ENCODE measurements at places on chromosomes 5 and 9.

DNA sequence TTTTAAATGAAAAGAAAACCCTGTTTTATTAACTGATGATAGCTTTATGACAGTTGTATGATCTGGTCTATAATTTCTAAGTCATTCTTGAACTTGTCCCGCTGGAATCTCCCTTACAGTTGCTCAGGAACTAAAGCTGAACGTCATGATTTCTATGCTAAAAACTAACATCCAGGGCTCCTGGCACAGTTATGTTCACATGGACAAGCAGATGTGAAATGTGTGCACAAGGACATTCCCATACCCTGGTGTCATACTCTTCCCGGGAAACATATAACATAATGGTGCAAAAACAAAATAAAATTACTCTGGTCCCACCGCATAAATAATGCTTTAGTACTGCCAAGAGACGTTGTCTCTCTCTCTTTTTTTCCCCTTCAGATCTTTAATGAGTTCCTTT, 134.9 kb downstream of the PRDM6 start:
- DNase-seq, result no peak

DNA sequence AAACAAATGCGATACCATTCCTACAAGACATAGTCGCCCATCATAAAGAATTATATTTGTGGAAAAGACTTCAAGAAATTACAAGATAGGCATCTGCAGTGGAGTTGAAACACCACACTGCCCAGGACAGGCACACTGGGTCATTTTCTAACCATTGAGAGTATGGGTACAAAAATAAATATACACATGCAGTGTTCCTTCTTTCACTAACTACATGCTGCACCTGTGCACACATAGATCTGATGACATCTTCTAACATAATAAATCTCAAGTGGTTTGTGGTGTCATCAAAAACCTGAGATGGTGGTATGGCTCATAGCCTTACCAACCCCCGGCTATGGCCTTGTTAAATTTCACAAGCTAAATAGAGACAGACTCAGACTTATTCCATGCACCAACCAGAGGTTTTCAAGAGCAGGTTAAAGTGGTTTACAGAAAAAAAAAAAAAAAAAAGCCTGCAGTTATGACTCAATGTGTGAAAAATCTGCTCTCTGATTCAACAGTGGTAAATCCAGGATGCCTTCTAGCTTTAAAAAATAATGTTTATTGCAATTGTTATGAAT, 12.4 kb upstream of the NFIB start:
- no peak for DNase-seq

- DNase-seq, result no peak
Measured at GRCh38 chr9:27279611-27280010, 17.3 kb downstream of the EQTN start.

DNA sequence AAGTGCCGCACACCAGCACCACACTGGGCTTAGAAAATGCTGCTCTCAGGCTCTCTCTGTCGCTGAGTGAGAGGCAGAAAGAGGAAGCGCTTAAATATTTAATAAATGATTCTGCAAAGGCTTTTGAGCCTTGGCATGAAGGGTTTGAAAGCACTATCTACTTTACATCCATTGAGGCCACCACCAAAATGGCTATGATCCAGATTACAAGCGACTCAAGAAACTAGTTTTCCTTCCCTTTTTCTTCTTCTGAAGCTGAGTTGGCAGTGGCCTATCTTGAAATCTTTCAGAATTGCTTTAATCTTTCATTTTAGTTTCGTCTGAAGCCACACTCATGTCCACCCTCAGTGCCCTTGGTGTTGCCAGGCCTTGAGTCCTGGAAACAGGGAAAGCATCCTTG, 59.5 kb downstream of the EBF1 start:
- no peak for DNase-seq

DNA sequence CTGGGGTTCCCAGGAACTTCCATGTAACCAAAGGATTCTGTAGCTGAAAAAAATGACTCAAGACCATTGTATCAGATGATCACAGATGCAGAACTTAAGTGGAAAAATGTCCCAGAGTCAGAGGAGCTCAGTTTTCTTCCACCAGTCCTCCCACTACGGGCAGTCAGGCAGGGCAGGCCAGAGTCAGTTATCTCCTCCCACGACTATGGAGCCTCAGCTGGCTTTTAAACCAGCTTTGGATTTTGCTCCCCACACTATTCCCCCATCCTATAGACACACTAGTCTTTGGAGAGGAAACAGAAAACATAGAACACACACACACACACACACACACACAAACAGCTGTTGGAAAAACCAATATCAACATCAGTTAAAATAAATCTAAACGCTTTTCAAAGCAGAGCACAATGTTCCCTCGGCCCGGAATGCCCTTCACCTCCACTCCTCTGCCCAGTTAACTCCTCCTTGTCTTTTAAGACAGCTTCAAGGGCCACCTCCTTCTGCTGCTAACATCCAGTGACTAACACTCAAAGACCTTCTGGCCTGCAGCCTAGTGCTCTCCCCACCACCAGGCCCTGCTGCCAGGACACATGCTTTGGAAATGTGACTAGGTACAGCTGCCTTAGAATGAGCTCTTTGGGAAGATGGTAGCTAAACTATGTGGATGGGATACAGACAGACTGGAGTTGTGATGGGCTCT, 56.8 kb downstream of the NIPAL4 start:
- no peak for DNase-seq

DNA sequence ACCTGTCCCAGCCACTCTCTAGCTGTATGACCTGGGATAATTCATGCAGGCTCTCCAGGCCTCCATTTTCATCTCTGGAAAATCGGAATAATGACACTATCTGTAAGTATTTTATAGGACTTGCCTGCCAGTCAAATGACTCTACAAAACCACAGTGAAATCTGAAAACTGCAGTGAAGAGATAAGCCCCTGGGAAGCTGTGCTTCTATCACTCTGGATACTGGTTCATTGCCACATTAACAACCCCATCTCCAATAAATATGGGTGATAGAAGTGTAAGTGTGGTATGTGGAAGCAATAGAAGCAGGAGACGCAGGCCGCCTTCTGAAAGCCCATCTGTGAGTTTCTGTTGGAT, 31.8 kb downstream of the WHRN start:
- DNase-seq, result no peak

GRCh38 chr9:92716557-92716956, 46.6 kb upstream of the IPPK start:
- peak; percentile 63 for DNase-seq

DNA sequence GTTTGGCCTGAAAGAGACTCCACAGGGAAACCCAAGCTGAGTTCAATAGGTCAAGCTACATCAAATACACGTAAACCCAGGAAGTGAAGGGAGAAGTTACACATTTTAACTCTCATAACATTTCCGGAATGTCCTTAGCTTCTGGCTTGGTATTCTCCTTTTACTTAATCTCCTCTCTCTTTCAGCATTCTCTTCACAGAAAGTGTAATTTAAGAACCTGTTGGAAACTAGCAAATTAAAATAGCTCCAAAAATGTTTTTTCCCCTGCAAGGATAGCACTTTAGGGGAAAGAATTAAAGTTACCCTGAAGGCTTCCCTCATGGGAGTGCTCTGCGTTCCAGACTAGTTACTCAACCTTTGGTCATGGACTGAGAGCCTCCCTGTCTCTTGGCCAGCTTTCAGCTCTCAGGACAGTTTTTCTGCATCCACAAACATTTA, 292.7 kb upstream of the TARS1 start:
- no peak for DNase-seq

- DNase-seq, result no peak
Measured at GRCh38 chr5:117955831-117956230, 1032.5 kb downstream of the DTWD2 start.

GRCh38 chr5:1186351-1187233, 14.8 kb upstream of the SLC6A19 start:
- no peak for DNase-seq
